ENCODE measurements at places on chromosomes 7 and 10.

DNA sequence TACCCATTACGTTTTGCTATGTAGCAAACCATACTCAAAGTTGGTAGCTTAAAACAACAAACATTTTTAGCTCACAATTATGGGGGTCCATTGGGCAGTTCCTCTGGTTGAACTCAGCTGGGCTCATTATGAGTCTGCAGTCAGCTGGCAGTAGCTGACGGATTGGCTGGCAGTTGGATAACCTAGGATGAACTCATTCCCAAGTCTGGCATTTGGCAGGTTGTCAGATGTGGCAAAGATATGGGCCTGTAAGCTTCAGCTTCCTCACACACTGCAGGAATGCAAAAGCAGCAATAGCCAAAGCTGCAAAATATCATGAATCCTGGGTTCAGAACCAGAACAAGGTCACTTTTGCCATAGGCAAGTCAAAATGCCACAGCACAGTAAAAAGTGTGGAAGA, 412.2 kb upstream of the SORCS1 start:
- DNase-seq = no peak

- DNase-seq = no peak
Observed at GRCh38 chr10:77911535-77912123, 14.9 kb downstream of the DLG5 start.

DNA sequence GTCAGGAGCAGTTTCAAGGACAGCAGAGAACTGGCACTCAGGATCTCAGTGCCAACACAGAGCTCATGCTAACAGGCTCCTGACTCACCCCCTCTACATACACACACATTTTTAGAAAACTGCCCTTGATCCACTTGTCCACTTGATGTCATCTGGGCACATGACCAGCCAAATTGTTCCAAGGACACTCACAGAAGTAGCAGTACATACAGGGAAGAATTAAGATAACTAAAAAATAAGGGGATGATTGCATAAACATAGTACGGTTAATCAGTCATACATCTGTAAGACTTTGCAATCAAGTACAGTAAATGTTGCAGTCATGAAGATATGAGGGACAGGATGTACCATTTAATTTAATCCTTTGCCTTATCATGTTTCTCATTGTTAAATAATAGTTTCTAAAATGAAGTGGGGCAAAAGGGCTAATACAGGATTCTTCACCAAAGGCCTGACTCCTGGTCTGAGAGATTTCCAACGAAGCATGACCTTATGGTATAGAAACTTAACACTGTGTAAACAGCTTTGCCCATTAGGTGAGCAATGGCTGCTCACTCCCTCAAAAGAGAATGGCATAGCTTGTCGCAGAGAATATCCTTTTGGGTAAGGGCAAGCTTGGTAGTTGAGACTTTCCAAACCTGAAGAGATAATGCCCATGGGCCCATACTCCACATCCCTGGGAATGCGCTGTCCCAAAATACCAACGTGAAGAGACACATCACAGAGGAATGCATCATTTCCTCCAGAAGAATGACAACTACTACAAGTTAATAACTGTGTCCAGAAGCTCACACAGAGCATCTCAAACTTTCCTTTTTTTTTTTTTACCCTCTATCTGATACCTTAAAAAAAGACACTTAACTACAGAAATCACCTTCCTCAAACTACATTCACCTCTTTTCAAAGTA, 94.1 kb downstream of the ARMH3 start:
- DNase-seq = no peak

GRCh38 chr7:26511866-26512265, 220.2 kb downstream of the SNX10 start:
- no peak for DNase-seq

- DNase-seq = peak; percentile 93
Observed at GRCh38 chr7:876077-876971, at the start of gene GET4. Gene GET4, plus strand, starts transcription at chr7:876554. Its CDS starts 92 bp downstream, at chr7:876646.

DNA sequence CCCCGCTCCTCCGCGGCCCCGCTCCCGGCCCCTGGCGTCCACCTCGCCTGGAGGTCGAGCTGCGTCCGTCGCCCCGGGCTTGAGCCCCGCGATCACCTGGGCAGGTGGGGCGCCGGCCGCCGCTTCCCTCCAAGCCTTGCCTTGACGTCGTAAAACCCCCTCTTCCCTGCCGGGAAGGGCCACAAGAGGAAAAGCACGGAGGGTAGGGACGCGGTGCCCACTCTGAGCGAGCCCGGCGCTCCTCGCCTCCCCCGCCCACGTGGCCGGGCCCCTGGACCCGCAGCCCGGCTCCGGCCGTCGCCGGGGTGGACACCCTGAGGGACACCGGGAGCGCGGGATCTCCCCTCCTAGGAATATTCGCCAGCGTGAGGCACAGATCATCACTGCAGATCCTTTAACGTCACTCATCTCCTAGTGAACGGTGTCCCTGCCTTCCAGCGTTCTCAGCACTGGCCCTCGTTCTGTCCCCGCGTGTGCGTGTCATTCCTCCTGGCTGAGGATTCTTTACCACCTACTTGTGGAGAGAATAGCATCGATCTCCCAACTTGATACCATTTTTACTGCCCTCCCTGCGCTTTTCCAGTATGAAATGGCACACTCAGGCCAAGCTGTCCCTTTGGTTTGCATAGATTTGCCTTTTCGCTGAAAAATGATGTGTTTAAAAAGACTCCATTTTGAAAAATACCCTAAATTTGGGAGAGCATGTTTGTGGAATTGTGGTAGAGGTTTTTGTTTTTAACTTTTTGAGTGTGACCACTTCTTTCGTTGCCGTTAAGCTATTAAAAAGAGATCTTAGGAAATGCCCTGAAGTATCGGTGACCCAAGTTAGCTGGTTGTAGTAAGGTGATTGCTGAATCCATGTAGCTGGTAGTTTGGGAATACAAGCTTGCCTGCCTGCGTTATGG, 649 bp downstream of the ACTR3B start:
- peak; percentile 13 for DNase-seq

GRCh38 chr10:23367896-23368595, 23.4 kb upstream of the C10orf67 start:
- no peak for DNase-seq

GRCh38 chr10:19815036-19815730, 1.0 kb upstream of the PLXDC2 start:
- no peak for DNase-seq

GRCh38 chr10:47031211-47031900, 120.1 kb downstream of the PTPN20 start:
- DNase-seq = no peak

DNA sequence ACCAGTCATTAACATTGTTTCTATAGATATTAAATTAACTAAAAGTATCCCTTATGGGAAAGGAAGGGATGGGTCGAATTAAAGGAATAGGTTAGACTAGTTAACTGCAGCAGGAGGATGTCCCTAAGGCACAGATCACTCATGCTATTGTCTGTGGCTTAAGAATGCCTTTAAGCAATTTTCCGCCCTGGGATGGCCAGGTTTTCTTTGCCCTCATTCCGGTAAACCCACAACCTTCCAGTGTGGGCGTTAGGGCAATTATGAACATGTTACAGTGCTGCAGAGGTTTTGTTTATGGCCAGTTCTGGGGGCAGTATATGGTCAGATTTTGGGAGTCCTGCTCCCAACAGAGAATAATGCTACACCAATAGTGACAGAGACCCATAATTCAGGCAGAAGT, 139.3 kb upstream of the CDK13 start:
- no peak for DNase-seq

DNA sequence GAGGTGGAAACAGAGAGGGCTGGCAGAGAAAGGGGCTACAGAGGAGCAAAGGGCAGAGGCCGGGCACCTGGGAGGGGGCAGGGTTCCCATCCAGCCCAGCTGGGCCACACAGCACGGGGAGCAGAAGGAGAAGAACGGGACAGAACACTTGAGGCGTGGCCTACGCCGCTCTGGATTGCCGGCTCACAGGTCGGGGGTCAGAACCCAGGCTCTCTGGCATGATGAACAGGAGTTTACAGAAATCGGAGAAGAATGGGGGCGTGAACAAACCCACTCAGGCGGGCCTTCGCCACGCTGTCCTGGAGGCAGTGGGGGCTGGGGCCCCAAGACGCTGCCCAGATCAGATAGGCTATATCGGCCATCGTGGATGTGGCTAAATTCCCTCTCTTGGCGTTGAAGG, 362.2 kb upstream of the SHH start:
- no peak for DNase-seq

GRCh38 chr10:119393019-119393418, 149.5 kb downstream of the RGS10 start:
- no peak for DNase-seq

DNA sequence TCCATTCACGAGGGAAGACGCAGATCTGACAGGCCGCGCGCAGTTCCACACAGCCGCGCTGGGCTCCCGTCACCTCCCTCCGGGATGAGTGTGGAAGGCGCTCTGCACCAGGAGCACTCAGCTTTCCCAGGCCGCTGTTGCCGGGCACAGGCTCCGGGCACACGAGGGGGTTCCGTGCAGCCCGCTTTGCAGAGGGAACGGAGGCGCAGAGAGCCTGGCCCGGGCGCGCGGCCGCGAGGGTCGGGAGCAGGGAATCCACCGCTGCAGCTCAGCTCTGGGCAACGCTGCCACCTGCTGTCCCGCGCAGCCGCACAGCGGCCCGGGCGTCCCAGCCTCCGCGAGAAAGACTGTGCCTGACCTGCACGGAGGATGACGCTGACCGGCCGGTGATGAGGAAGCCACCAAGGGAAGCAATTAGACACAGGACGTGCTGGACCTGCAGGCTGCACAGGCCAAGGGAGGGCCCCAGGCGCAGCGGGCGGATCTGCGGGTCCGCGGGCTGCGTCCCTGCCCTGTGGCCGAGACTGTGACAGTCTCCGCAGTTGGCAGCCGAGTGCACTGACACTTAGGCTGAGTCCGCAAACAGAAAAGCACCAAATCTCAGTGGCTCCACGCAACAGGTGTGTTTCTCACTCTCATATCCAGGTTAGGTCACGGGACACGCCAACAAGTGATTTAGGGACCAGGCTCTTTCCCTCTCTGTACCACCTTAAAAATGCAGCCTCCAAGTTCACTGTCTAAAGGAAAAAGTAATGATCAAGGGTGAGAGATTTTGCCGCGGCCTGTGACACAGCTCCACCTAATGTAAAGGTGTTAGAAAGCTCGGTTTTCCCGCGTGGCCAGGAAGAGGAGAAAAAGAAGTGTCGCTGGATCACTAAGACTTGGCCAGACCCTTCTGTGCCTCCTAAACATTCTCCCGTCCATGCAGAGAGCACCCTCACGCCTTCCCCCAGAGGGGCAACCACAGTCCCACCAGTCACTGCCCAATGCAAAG, 94.5 kb downstream of the SEC61G start:
- DNase-seq = no peak

DNA sequence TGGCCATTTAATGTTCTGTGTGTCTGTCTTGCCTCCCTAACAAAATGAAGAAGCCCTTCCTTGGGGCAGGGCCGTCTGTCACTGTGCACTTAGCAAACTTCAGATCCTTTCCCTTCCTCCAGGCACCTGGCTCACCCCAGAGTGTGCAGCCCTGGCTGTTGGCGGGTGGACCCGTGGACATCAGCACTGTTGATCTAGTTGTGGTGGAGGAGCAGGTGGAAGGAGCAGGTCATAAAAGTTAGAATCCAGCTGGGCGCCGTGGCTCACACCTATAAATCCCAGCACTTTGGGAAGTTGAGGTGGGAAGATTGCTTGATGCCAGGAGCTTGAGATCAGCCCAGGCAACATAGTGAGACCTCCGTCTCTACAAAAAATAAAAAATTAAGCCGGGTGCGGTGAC, 12.7 kb downstream of the RAB19 start:
- no peak for DNase-seq

DNA sequence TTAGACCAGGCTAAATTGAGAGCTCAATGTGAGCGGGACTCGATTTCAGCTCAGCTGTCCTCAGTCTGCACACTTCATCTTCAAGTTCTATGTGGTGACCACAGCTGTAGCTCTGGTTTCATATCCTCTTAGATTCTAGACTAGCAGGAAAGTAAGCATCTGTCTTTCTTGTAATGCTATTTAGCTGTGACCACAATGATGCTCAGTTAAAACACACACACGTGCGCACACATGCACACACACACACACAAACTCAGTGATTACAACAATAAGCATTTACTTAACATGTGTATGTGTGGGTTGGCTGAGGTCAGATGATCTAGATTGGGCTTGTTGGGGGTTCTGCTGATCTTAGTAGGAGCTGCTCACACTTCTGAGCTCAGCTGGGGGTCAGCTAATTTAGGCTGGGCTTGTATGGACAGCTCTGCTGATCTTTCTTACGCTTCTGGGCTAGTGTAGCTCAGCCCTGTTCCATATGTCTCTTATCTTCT, 82.5 kb downstream of the ZNF365 start:
- no peak for DNase-seq

- DNase-seq = no peak
Observed at GRCh38 chr7:151460474-151460855, 20.5 kb upstream of the CRYGN start.

DNA sequence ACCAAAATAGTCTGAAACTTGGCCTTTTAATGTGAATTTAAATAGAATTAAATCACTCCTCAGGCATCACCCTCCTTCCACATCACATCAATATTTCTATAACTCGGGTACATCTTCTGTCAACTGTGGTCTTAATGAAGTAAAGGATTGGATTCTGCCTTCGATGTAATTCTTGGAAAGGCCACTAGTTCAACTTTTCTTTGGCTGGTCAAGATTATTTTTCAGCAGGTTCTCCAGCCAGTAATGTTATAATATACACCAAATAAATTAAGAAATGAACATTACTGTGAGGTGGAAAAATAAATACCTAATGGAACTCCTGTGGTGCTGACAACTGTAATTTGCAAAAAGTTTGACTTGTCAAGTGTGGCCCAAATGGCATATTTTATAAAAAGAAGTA, 9.7 kb upstream of the SLC16A9 start:
- no peak for DNase-seq

- no peak for DNase-seq
Observed at GRCh38 chr7:55019691-55020465, 1.1 kb downstream of the EGFR start.

GRCh38 chr10:63497321-63497720, 23.9 kb upstream of the REEP3 start:
- DNase-seq = no peak
